ENCODE measurements at places on chromosomes 16 and 17.

- no peak for DNase-seq
These were observed 552.5 kb upstream of the EEF2KMT start for GRCh38 chr16:5649762-5650743.

DNA sequence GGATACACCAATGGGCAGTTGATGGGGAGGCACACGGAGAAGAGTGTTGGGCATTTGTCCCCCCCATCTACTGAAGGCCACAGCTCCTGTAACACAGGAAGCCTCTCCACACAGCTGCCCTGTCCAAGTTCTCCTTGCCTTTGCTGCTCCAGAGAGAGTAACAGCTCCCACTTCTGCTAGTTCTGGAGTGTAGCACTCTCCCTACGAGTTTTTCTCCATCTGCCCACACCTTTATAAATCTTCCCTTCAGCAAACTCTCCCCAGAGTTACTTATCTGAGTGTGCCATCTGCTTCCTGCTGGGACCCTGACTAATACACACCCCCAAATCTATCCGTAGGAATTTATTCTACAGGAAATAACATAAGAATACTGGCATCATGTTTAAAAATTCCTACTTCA, 42.6 kb upstream of the ERN1 start:
- no peak for DNase-seq

GRCh38 chr16:15650698-15651171, 690 bp downstream of the NDE1 start:
- DNase-seq: peak; percentile 39

- peak; percentile 64 for DNase-seq
These were observed 116.5 kb upstream of the ADAMTS18 start for GRCh38 chr16:77551357-77551756.

DNA sequence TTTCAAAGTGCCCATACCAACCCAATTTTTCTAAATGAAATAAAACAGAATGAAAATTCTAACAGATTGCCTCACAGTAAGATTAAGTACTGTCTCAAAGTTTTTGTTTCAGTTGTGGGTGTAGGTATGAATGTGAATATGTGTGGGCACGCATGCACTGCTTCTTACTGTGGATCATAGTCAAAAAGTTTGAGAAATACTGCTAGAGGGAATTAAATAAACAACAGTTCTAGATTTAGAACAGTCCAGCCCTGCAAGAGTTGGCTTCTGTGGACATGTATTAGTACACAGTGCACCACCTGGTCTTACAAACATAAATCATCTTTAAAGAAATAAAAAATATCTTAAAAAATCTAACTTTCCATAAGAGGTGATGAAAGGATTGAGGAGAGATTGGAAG, 8.4 kb downstream of the ZNF652 start:
- DNase-seq: no peak
